GM04503 (cell line): ENCODE measurements at places on chromosomes 3 and 15.

DNA sequence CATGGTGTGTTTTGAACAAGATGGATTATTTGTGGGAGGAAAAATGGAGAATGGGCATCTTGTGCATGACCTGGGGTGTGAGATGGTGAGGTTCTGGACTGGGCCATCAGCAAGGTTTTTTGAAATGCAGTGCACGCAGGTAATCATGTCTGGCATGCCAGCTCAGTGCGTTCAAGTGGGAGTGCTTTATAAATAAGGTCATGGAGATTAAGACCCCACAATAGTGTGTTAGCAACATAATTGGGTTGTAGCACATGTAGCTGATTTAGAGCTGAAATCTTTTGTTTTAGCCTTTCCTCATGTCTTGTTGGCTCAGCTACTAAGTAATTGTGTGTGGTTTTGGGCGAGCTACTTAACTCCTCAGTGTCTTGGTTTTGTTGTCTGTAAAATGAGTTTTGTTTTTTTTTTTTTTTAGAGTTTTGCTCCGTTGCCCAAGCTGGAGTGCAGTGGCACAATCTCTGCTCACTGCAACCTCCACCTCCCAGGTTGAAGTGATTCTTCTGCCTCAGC lies 3.9 kb upstream of the CACNA1D start:
- no peak for DNase-seq

- DNase-seq = no peak
Observed at GRCh38 chr3:39188271-39189149, 3.9 kb downstream of the XIRP1 start.

- peak; percentile 61 for DNase-seq
Observed at GRCh38 chr3:16476636-16477035, 36.9 kb downstream of the RFTN1 start.

- DNase-seq = no peak
Observed at GRCh38 chr15:74184582-74185091, 11.1 kb downstream of the ISLR start.

DNA sequence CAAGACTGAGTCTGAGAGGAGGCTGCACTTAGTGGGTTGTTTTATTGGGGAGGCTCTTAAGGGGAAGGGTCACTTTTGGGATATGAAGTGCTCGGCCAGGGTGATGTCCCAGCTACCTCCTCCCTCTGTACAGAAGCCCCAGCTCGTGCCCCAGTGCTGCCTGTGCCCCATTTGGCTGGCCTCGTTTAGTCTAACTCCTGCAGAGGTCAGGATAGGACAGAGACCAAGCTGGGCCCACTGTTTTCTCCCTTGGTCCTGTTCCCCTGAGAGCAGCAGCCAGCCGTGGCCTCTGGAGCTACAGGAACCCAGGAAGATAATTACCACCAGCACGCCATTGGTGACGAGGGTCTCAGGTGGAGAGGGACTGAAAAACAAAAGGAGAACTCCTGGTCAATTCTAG lies 18.5 kb downstream of the PLA2G4E start:
- no peak for DNase-seq

GRCh38 chr15:40248006-40248783 lies 9.3 kb downstream of the PAK6 start:
- DNase-seq = no peak

GRCh38 chr3:42012383-42012934 lies 50.6 kb upstream of the ULK4 start:
- no peak for DNase-seq

DNA sequence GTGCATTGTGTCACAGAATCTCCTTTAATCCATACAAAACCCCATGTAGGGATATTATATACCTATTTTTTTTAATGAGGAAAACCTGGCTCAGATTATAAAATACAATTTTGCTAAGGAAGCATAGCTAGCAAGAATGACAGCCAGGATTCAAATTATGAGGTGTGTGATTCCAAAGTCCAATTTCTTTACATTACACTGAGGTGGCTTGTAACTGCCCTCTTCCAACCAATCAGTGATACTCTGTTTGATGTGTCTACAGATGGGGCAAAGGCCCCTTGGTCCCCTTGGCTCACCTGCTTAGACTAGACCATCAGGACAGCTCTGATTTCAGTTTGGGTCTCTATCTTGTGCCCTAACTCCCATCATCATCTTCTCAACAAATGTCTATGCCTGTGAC lies 120.3 kb upstream of the ADAMTS9 start:
- DNase-seq = no peak

GRCh38 chr3:160986069-160986468 lies 119.1 kb downstream of the B3GALNT1 start:
- DNase-seq = no peak

DNA sequence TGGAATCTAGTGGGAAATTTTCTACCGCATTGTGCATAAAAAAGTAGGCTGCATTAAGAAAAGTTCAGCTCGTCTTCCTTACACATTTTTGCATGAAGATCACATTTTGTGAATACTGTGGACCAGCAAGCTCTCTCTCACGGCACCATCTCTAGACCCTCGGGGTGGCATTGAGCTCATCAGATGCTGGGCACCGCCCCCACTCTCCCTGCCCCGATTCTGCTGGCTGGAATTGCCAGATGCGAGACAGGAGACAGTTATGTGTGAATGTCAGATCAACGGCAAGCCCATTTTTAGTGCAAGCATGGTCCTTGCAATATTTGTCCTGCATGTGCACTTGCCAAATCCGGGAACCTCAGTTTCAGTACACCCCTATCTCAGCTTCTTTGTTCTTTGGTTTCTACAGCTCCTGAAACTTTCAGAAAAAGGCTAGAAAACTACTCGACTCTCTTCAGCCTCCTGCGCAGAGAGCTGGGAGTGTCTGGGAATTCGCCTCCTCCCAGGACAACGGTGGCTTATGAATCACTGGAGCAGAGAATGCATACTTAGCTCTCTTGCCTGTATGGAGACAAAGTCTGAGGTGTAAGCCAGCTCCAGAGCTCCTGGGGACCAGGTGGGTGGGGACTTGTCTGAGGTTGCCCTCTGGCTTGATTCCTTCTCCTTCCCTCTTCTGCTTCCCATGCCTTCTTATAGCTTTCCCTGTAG lies 285.2 kb upstream of the ATP10A start:
- no peak for DNase-seq

DNA sequence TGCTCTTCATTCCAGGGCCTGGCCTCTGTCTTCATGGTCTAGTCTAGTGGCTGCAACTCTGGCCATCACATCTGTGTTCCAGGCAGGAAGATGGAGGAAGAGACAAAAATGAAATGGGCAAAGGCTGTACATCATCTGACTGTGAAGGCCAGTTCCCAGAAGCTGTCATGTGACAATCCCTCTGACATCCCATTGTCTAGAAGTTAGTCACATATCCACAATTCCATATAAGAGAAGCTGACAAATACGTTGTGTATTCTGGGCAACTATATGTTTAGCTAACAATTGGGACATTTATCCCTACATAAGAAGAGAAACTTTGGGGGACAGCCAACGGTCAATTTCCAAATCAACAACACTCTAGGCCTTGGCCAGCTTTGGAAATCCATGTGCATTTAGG lies 34.5 kb upstream of the C3orf70 start:
- no peak for DNase-seq

DNA sequence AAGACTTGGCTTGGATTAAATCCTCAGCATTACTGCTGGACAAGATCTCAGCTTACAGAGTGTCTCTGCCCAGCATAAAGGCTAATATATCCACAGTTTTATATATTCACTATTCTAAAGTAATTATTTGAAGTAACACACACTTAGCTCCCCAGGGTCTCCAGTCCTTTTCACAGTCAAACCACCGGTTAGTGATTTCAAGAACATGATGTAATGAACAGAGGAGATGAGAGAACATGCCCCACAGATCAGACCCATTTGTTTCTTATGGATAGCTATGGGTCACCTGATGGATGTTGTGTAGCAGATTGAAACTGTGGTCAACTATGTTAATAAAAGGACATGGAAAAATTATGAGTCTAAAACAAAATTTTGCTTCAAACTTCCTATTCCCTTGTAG lies 44.8 kb upstream of the MRPL3 start:
- DNase-seq = no peak

- no peak for DNase-seq
Observed at GRCh38 chr15:67914537-67915460, 75.0 kb upstream of the RNU6-1 start.

DNA sequence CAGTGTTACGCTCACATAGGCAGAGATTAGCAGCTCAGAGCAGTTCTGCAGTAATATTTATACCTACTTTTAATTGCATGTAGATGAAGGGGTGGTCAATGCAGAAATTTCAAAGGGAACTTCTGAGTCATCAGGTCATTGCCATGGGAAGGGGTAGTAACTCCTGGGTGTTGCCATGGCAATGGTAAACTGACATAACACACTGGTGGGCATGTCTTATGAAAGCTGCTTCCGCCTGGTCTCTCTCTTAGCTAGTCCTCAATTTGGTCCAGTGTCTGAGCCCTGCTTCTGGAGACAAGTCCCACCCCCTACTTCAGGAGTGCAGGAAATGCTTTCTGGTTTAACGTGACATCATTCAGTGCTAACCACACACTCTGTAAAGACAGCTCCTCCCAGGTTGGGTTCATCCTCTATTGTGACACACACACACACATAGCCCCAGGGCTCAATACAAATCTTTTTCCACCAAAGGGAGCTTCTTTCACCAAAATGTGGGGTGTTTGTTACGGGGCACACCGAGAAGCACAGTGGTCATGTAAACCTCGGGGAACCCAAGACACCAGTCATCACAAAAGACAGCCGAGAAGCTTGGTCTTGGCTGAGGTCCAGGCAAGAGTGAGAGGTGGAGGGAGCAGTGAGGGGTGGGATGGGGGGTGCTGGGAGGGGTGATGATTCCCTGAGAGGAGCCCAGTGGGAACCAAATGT lies 74.5 kb downstream of the TLE3 start:
- peak; percentile 67 for DNase-seq

GRCh38 chr15:42919799-42920518 lies 619 bp downstream of the TTBK2 start:
- DNase-seq = no peak

DNA sequence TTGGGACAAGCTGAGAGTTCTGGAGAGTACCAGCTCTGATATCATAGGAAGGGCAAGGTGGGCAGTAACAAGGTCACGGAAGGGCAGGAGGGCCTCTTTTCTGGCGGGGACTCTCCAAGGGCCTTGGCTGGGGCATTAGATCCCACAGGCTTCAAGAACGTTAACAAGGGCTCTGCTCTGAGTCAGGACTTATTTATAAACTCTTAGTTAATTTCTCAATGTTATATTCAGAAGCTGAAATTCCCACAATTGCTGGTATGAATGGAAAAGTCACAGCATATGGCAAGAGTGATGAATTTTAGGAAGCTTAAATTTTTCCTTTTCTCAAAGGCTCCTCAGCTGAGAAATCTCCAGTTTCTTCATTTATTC lies 320.2 kb upstream of the TBC1D5 start:
- DNase-seq = peak; percentile 25

GRCh38 chr15:76451540-76451939 lies 115.0 kb downstream of the ISL2 start:
- no peak for DNase-seq

- no peak for DNase-seq
Observed at GRCh38 chr3:138396752-138397410, 37.5 kb upstream of the ESYT3 start.

GRCh38 chr3:10351013-10351735 lies 30.3 kb upstream of the SEC13 start:
- DNase-seq = no peak

GRCh38 chr15:86840996-86841395 lies 761.3 kb downstream of the AGBL1 start:
- DNase-seq = no peak

- DNase-seq = no peak
Observed at GRCh38 chr3:11307830-11308432, 35.7 kb downstream of the ATG7 start.

DNA sequence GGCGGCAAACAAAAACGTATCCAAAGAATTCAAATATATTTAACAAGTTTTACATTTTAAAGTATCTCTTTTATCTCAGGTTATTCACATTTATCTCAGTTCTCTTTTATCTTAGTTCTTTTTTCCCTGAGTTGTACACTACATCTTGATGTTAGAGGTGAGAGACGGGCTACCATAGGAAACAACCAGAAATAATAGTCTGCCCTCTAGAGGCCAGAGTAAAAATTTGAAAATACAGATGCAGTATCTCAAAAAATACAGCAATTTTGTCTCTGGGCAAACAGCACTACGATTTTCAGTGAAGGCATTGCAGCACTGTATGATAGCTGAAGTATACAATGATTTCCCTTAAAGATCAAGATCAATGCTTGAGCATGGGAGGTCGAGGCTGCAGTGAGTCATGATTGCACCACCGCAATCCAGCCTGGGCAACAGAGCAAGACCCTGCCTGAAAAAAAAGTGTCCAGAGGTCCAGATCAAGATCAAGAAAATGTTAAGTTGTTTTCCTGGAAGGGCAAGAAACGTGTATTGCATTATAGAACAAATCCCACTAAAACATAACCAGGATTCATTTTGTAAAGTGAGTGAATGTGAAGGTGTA lies 82.6 kb upstream of the ATP11B start:
- no peak for DNase-seq

DNA sequence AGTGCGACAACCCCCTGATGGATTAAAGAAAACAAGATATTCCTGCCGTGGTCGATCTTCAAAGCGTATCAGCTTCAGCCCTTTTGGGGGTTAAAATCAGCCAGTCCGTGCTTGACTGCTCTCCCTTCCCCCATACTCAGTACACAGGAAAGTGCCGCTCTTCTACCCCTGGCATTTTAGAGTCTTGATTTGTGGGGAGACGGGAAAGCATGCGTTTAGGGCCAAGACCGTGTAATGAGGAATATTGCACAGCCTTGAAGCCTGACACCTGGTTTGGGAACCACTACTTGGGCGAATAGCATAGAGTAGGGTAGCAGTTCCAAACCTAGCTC lies 540 bp upstream of the EDC3 start:
- no peak for DNase-seq
